IMR-90 (cell line): ENCODE measurements at places on chromosomes 5 and 9. TPM values are rescaled to one million over a fixed set of nuclear protein-coding genes. Genes with fewer than 3 reads are reported as not detected.
A peak's percentile ranks its signal among the peaks of the same experiment; 100 is the strongest.

- no peak overlapping the region for H3K27ac ChIP-seq
- H3K27me3 ChIP-seq = peaks cover 2% of the 10 kb centered on the region
- no peak for DNase-seq
- peaks cover 4% of the 10 kb centered on the region for H3K4me1 ChIP-seq
- H3K36me3 ChIP-seq = no peaks in the 10 kb centered on the region
Measured at GRCh38 chr9:20321423-20322082, 300.7 kb downstream of the MLLT3 start.

DNA sequence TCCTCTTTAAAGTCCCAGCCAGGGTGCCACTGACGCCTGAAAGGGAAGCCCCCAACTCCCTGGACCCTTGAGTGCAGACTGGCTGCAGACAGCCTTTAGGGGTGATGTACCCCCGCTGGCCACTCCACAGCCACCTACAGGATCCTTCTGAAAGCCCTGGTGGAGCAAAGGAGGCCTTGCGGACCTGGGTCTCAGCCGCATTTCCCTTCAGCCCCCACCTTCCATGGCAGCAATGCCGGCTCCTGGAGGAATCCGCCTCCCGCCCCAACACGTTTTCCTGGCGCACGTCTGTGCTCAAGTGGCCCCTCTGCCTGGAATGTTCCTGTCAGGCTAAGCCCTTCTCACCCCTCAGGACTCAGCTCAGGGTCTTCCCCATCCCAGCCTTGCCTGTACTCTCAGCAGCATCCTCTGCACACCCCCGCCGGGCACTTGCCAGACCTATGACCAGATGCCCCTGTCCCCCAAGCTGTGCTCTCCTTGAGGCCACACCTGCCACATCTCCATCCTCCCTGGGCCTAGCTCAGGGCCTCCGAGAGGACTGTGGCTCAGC is 134.1 kb upstream of the RAPGEF1 start:
- no peaks in the 10 kb centered on the region for H3K27me3 ChIP-seq
- no peaks in the 10 kb centered on the region for H3K36me3 ChIP-seq

- no peak overlapping the region for H3K27ac ChIP-seq
- H3K4me1 ChIP-seq = 0 out of 2 replicates have a peak, but pooled peaks cover 2% of the 10 kb centered on the region
- no peaks in the 10 kb centered on the region for H3K27me3 ChIP-seq
- H3K36me3 ChIP-seq = no peaks in the 10 kb centered on the region
Measured at GRCh38 chr5:62326302-62326701, 20.3 kb downstream of the KIF2A start.

- H3K36me3 ChIP-seq = no peaks in the 10 kb centered on the region
- DNase-seq = no peak
- H3K27me3 ChIP-seq = peaks cover 1% of the 10 kb centered on the region
- no peak overlapping the region for H3K4me3 ChIP-seq
- H3K27ac ChIP-seq = no peak overlapping the region
- H3K4me1 ChIP-seq = no peaks in the 10 kb centered on the region
Measured at GRCh38 chr9:135525241-135526088, 4.2 kb downstream of the LCN1 start.

DNA sequence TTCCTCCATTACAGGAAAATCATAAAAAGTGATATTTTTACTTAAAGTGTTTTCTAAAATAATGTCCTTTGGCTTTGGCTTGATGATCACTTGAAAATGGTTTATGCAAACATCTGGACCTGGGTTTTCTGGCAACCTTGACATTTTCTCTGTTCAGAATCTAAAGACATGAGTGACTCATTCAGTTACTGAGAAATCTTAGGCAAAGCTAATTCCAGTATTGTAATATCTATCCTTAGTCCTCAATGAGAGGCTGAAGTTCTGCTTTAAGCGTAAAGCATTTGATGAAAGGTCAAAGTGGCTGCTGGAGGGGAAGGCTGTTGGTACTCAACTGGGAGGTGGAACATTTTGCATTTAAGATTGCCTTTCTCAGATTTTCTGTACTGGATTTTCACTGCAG is 2.3 kb downstream of the MAN2A1 start:
- H3K27me3 ChIP-seq = no peaks in the 10 kb centered on the region
- H3K27ac ChIP-seq = no peak overlapping the region
- H3K4me1 ChIP-seq = peaks cover 18% of the 10 kb centered on the region
- H3K4me3 ChIP-seq = peak overlapping the region; percentile 12; the same call in 1 of the 2 replicates

DNA sequence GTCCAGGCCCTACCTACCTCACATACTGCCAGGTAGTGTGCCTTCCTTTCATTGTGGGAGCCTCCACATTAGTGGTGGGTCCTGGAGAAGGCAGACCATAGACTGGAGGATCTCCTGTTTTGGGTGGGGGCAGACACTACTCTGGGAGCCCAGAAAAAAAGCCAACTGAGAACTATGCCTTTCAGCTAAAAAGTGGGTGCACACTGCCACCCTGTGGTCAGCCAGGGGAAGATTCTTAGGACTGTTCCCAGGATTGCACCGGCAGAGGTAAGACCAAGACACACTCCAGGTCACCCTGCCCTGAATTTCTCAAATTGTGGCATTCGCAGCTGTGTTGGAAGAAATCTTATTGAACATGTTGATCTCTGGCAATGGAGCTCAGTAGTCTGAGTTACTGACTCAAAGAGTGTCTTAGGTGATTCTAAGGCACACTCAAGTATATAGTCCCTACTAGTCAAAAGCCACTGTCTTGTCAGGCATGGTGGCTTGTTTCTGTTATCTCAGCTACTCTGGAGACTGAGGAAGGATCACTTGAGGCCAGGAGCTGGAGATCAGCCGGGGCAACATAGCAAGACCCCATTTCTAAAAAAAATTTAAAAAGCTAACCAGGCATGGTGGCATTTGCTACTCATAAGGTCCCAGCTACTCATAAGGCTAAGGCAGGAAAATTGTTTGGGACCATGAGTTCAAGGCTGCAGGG is 3.6 kb downstream of the SIGMAR1 start:
- peaks cover 23% of the 10 kb centered on the region for H3K27me3 ChIP-seq
- DNase-seq = peak; percentile 64
- H3K27ac ChIP-seq = no peak overlapping the region

DNA sequence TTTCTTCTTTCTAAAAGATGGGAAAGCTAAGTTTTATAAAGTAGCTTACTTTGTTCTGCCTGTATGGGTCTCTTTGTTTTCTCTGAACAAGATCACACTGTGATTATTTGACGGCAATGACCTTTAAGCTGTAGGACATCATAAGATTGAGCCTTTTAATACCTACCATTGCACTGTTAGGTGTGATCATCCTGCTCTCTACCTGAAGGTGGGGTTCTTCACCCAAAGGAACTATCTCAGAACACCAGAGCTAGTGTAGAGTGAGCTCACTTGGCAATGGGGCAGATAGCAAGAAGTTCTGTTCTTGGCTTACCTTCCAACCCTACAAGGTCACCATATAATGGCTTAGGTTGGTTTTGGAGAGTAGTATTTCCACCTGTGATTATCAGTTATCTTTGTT is 200.2 kb downstream of the SPATA31D1 start:
- H3K36me3 ChIP-seq = no peaks in the 10 kb centered on the region
- H3K4me3 ChIP-seq = no peak overlapping the region
- H3K4me1 ChIP-seq = no peaks in the 10 kb centered on the region
- H3K27me3 ChIP-seq = no peaks in the 10 kb centered on the region
- H3K27ac ChIP-seq = no peak overlapping the region

DNA sequence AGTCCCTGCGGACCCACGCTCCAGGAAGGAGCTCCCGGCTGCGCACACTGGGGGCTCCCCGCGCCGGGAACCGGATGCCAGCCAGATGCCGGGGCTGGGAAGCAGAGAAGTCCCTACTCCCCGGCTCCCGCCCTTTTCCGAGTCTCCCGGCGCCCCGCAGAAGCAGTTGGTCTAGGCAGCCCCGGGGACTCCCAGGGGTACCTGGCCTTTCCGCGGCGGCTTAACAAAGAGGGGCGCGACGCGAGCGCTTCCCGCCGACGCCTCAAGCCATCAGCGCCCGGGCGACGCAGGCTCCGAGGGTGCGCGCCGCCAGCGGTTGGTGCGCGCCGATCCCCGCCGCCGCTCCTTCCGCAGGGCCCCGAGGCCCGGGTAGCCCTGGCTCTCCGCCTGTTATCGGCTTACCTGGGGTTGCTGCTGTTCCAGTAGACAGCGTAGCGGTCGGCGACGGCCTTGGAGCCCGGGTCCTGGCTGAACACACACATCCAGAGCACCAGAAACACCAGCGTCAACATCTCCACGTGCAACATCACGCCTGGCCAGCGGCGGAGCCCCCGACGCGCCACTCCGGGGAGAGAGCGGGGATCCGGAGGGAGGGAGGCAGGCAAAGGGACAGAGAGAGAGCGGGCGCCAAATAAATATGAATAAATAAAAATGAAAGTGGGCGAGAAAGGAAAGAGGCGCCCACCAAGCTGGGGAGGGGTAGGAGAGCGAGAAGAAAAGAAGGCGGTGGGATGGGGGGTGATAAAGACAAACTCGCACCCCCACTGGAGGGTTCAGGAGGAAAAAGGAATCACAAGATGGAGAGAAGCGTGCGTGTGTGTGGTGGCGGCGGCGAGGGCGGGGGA is 428 bp downstream of the EFNA5 start:
- H3K27ac ChIP-seq = no peak overlapping the region
- no peaks in the 10 kb centered on the region for H3K36me3 ChIP-seq
- H3K27me3 ChIP-seq = peaks cover 8% of the 10 kb centered on the region; the same call in 1 of the 2 replicates
- H3K4me3 ChIP-seq = peak overlapping the region; percentile 52
- no peaks in the 10 kb centered on the region for H3K4me1 ChIP-seq

DNA sequence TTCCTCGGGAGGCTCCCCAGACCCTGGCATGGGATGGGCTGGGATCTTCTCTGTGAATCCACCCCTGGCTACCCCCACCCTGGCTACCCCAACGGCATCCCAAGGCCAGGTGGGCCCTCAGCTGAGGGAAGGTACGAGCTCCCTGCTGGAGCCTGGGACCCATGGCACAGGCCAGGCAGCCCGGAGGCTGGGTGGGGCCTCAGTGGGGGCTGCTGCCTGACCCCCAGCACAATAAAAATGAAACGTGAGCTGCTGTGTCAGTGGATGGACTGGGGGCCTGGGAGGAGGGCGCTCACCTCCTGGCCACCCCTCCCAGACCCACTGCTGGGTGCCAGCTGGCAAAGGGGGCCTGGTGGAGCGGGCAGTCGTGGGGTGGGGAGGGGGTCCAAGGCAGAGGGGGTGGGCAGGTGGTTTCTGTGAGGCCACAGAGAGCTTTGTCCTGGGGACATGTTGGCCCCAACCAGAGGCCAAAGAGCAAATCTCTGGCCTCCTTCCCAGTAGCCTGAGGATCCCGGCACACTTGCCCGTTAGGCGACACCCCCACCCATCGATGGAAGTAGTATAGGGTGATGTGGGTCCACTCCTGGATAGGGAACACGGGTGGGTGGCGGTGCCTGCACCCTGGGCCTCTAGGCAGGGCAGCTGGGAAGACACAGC is 9.8 kb downstream of the EGFL7 start:
- H3K27ac ChIP-seq = no peak overlapping the region
- H3K36me3 ChIP-seq = peaks cover 18% of the 10 kb centered on the region; the same call in 1 of the 2 replicates
- no peak overlapping the region for H3K4me3 ChIP-seq
- DNase-seq = no peak

DNA sequence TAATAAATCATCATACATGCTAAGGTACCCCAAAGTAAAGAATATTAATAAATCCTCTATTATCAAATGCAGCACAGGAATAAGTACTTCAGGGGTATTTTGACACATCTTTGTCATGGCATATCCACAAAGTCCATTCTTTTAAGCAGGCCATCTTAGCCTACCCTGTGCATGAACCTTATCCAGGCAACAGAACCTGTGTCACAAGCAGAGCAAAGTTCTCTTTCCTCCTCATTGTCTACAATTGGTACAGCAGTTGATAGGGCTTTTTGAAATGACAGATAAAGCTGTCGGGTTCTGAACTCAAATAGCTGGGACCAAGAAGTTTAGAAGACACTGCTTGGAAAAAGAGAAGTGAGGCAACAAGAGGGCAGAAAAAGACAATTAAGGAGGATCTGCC is 30.8 kb upstream of the PURA start:
- H3K27me3 ChIP-seq = peaks cover 34% of the 10 kb centered on the region
- no peak for DNase-seq

DNA sequence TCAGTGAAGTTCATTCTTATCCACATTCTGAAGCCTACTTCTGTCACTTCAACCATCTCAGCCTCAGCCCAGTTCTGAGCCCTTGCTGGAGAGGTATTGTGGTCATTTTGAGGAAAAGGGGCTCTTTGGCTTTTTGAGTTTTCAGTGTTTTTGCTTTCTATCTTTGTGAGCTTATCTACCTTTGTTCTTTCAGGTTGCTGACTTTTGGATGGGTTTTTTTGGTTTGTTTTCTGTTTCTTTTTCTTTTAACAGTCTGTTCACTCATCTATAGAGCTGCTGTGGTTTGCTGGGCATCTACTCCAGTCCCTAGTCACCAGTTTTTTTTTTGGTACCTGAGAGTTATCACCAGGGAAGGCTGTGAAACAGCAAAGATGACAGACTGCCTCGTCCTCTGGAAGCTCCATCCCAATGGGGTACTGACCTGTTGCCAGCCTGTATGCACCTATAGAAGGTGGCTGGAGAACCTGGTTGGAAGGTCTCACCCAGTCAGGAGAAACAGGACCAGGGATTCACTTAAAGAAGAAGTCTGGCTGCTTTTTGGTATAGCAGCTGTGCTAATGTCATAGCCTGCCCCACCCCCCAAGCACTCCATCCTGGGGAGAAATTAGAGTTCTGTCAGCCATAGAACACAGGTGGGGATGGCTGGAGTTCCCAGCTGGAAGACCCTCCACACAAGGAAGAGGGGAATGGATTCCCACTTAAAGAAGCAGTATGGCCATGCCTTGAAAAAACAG is 138.6 kb upstream of the TSLP start:
- no peak overlapping the region for H3K4me3 ChIP-seq
- DNase-seq = no peak
- H3K4me1 ChIP-seq = no peaks in the 10 kb centered on the region
- H3K27me3 ChIP-seq = no peaks in the 10 kb centered on the region

DNA sequence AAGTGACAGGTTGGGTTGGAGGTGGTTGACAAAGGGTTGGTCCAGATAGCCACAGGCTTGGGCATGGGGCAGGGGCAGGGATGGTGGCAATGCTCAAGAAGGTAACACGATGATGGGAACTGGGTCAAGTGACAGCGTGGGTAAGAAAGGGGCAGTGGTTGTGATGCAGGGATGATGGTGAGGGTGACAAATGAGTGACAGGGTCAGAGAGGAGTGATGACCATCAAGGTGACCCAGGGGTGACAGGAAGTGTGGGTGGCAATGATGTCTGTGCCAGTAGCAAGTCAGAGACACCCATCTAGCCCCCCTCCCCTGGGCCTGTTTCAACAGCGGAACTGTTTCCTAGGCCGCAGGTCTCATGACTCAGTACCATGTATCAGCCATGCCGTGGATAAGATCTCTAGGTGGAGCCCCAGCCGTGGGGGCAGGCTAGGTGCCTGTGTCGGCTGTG is 20.5 kb downstream of the AQP3 start:
- no peaks in the 10 kb centered on the region for H3K27me3 ChIP-seq
- no peak for DNase-seq

- DNase-seq = no peak
- no peak overlapping the region for H3K27ac ChIP-seq
- no peaks in the 10 kb centered on the region for H3K27me3 ChIP-seq
- H3K36me3 ChIP-seq = no peaks in the 10 kb centered on the region
- no peaks in the 10 kb centered on the region for H3K4me1 ChIP-seq
- H3K4me3 ChIP-seq = no peak overlapping the region
Measured at GRCh38 chr5:133662578-133662977, 50.2 kb upstream of the FSTL4 start.

GLRA1 gene
- not detected in 2 replicates for total RNA-seq

SLC36A2 gene
- total RNA-seq = not detected in 2 replicates

SMIM32 gene
- total RNA-seq = not detected in 2 replicates

FBXL7 gene
- 4.1 and 4.4 TPM in 2 replicates for total RNA-seq

ACTBL2 gene
- 1.6 and 1.7 TPM in 2 replicates for total RNA-seq

ASS1 gene
- total RNA-seq = 31.1 and 39.6 TPM in 2 replicates

CHSY3 gene
- 1.3 and 1.4 TPM in 2 replicates for total RNA-seq
